Stimulated activated CD8-positive, alpha-beta memory T cell treated with anti-CD3 and anti-CD28 coated beads, Interleukin-7, amount 100 ng/mL, for 1 hour (primary cell): ENCODE measurements at places on chromosomes 6 and 20.

DNA sequence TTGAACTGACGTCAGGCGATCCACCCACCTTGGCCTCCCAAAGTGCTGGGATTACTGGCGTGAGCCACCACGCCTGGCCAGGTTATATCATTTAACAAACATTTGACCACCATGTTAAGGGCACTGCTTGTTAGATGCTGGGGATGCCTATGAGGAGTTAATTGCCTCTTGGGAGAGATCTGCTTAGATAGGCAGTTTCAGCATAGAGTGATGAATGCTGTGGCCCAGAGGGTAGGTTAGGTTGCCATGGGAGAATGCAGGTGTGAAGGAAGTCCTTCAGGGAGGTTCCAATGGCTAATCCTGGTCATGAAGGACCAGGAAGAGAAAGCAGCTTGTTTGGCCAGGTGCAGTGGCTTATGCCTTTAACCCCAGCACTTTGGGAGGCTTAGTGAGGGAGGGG lies 17.0 kb downstream of the PHF20 start:
- no peak for DNase-seq

GRCh38 chr6:157152556-157152955 lies 170.8 kb downstream of the TMEM242 start:
- no peak for DNase-seq

GRCh38 chr6:5566718-5567117 lies 305.4 kb downstream of the FARS2 start:
- no peak for DNase-seq

- DNase-seq, result no peak
These were observed 1257.2 kb upstream of the EYS start for GRCh38 chr6:66964216-66964615.

GRCh38 chr20:51285684-51286083 lies 256.8 kb downstream of the NFATC2 start:
- DNase-seq, result no peak

DNA sequence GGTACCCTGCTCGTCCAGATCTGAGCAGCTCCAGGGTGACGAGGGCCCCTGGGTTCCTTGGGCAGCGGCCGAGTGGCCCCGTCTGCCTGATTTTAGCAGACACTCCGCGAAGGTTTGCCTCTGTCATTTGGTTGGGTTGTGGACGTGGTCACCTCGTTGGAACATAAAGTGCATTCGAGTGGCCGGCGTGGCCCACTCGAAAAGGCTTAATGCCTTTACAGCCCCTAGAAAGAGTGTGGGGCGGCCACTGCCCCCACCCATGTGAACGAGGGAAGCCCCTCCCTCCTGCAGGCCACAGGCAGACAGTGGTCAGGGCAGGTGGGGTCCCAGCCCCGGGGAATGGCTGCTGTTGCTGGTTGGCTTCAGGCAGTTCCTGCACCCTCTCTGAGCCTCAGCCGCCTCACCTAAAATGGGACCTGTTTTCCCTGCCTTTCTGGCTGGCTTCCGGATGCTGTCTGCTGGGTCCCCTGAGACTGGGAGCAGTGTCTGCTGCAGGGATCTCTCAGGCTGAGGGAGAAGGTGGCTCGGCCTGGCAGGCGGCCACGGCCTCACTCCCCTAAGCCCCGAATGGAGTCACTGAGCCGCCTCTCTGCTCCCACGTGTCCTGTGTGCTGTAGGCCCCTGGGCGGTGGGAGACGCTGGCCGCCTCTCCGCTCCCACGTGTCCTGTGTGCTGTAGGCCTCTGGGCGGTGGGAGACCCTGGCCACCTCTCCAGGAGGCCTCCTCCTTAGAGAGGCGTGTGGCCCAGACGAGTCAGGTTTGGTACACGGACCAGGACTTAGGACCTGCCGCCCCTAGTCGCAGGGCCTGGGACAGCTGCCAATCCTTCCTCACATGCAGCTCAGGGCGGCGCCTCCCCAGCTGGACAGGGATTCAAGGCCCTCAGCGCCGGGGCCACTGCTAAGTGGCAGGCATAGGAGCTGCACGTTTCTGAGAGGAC lies 233.0 kb downstream of the ERMARD start:
- no peak for DNase-seq

DNA sequence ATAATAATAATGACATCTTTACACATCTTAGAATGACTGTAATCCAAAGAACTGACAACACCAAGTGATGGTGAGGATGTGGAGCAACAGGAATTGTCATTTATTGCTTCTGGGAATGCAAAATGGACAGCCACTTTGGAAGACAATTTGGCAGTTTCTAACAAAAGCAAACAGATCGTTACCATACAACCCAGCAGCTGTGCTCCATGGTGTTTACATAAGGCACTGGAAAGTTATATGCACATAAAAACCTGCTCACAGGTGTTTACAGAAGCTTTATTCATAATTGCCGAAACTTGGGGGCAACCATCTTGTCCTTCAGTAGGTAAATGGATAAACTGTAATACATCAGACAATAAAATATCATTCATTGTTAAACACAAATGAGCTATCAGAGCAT lies 18.3 kb upstream of the ASF1A start:
- DNase-seq, result no peak

DNA sequence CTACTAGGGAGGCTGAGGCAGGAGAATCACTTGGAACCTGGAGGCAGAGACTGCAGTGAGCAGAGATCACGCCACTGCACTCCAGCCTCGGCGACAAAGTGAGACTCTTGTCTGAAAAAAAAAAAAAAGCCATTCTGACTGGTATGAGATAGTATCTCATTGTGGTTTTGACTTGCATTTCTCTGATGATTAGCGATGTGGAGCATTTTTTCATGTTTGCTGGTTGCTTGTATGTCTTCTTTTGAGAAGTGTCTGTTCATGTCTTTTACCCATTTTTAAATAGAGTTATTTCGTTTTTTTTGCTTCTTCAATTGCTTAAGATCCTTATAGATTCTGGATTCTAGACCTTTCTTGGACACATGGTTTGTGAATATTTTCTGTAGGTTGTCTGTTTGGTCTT lies 103.5 kb upstream of the SIM1 start:
- no peak for DNase-seq

DNA sequence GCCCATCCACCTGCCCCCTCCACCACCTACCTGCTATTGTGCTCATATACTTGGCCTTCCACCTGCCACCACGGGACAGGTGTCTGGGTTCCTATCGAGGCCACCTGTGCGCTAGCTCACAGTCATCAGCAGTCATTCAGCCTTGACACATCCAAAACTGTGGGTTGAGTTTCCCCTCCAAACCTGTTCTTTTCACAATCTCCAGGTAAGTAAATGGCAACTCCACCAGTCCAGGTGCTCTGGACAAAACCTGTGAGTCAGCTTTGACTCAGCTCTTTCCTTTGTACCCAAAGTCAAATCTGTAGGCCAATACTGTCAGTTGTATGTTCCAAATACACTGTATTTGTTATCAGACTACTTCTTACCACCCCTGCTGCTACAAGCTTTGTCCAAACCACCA lies 52.6 kb downstream of the SPTLC3 start:
- DNase-seq, result no peak

- DNase-seq, result no peak
These were observed 65.4 kb upstream of the AKIRIN2 start for GRCh38 chr6:87767478-87767877.

DNA sequence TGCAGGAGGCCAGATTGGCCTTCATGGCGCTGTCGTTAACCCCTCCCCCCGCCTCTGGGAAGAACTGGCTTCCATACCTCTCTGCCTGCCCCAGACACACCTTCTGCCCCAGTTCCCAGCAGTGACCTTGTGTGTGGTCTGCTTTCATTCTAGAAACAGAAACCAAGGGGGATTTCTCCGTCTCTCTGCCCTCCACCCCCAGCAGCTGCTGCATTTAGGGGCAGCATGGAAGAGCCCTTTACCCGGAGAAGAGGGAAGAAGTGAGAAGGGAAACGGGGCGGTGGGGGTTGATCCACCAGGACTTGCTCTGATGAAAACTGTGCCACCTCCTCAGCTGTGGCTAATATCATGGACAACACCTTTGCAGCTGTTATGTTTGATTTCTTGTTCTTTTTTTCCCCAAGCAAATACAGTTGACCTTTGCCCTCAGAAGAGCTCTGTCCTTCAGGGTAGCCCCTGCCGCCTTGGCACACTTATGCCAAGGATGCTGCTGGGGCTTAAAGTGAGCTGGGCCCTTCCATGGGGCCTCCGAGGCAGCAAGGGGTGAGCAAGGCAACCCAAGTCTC lies 6.1 kb downstream of the GLP1R start:
- DNase-seq, result no peak

GRCh38 chr6:24517659-24518543 lies 23.1 kb downstream of the ALDH5A1 start:
- no peak for DNase-seq

DNA sequence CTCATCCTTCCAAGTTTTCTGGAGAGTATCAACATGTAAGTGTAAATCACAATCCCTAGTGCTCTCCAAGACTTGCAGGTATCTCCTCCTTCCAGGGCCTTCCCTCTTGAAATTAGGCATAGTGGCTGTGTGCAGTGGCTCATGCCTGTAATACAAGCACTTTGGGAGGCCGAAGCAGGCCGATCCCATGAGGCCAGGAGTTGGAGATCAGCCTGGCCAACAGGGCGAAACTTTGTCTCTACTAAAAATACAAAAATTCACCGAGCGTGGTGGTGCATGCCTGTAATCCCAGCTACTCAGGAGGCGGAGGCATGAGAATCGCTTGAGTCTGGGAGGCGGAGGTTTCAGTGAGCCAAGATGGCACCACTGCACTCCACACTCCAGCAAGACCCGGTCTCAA lies 9.4 kb upstream of the ANGPT4 start:
- DNase-seq, result no peak

- DNase-seq, result no peak
These were observed 65.1 kb downstream of the CGA start for GRCh38 chr6:87029711-87030314.

DNA sequence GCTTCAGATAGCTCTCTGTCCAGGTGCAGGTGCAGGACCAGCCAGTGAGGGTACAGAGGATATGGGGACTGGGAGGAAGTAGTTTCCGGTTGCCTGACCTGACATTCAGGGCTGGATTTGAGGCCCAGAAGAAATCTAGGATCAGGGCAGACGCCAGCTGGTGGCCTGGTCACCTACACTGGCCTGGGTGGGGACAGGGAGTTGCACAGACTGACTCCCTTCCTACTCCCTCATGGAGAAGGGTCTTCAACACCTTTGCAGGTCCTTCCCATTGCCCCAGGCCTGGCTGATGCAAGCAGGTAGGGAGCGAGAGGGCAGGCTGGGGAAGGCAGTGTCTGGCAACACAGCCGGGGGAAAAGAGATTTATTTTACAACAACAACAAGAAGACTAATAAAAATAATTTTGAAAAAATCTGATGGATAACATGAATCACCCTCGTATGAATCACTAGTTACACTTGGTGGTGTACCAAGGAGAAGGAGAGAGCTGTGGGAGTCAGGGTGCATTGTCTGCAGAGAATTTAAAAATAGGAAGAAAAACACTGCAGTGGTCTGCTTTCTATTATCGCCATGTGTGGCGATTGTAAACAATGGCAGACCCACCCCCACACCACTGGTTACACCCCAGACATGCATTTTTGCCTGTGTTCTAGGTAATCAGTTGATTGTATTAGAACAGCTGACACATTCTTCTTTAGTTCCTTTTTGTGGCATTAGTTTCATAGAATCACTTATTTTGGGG lies 62.3 kb upstream of the SNX9 start:
- DNase-seq, result no peak

DNA sequence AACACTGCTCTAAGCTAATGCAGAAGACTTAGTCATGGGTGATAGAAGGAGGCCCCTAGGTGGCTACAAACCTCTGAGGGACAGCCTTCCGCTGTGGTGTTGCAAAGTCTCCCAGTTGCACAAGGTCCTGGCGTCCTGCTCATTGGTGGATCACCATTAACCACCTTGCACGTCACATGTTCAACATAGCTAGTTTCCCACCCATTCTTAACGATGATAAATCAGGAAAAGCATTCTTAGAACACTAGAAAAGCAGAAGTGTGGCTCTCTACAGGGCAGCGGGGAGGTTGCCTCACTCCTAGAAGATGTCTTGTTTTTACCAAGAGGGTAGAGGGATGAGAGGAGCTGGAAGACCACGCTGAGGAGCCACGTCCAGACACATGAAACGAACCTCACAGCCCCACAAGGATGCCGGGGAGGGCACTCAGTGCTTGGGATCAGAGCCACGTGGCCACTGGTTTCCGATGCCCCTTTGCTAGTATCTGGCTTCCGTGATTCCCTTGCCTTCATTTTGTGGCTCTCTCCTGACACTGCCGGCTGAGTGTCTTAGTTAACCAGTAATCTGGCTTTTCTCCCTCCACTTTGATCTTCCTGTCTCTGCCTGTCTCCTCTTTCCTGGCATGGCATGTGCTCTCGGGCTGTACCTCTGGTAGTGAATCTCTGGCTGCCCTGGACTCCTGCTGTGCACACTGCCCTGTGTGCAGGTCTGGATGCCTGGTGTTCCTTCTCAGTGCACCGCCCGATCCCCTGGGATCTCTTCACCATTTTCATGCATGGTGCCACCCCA lies 91.4 kb upstream of the NEDD9 start:
- no peak for DNase-seq

DNA sequence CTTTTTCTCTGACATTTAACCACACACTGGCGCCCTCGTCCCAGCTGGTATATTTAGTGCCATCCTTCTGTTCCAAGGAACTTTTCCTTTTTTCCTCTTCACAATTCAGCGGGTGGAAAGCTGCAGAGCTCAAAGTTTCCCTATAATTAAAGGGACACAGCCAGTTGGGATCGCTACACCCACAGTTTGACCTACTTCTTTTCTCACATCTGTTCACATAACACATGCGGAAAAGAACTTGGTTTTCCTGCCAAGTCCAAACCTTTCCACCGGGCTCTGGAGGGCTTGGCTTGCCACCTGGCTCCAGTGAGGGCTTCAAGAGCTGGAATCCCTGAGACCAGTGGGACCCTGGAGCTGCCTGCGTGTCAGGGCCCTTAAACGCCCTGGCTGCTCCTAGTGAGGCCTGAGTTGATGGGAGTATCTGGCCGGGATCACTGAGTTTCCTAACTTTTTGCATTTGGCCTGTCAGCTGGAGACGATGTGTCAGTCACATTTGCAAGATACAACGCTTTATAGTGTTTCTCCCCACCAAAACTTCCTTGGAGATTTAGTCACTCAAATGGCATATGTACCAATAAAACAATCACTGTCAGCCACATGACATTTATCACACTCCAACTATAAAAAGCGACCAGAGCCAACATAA lies 176.0 kb downstream of the SASH1 start:
- DNase-seq, result no peak

- no peak for DNase-seq
These were observed 492.0 kb upstream of the SULF2 start for GRCh38 chr20:48277266-48277665.

DNA sequence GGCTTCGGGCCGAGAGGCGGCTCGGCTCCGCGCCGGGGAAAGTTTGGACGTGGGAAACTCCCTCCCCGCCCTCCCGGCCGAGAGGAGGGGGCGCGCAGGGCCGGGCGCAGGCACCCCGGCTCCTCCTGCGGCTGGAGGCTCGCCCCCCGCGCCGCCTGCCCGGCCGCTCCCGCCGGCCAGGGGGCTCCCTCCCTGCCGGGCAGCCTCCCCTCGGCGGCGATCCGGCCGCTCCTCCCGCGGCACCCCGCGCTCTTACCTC lies 370 bp downstream of the CDH22 start:
- DNase-seq, result no peak

DNA sequence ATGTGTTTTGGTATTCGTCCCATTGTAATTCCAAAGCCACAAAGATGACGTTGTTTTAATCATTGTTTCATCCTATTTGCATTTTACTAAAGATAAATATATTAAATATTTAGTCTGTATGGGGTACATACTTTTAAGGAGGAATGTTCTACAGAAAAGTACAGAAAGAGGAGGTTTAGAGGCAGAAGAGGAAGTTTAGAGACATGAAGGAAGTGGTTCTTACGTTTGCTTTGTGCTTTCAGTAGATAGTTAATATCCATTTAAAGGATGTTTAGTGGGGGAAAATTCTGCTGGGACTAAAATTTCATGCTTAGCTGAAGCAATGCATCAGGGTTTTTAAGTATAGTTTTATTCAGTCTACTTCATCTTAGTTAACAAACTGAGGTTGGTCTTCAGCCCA lies 116.6 kb downstream of the CRYBG1 start:
- no peak for DNase-seq
